ENCODE measurements at places on chromosomes 5 and 9. TPM values are rescaled to one million over a fixed set of nuclear protein-coding genes. Genes with fewer than 3 reads are reported as not detected.

The GABRA6 gene
- total RNA-seq = not detected

The NR6A1 gene
- total RNA-seq = 0.36 TPM

The THOC3 gene
- total RNA-seq = 100 TPM

The GPX8 gene
- total RNA-seq = 36.8 TPM

The HTR4 gene
- not detected for total RNA-seq

The TPM2 gene
- 316 TPM for total RNA-seq

The PRELID1 gene
- total RNA-seq = 156 TPM

The TMEM174 gene
- not detected for total RNA-seq

The ALG2 gene
- total RNA-seq = 35.4 TPM

The ECSCR gene
- total RNA-seq = 217 TPM

The SLC6A19 gene
- not detected for total RNA-seq

The OLFM1 gene
- total RNA-seq = 0.56 TPM

The SPOCK1 gene
- total RNA-seq = 423 TPM

Data from endothelial cell of coronary artery (primary cell).